ENCODE measurements at places on chromosomes 3 and 15. TPM values are rescaled to one million over a fixed set of nuclear protein-coding genes. Genes with fewer than 3 reads are reported as not detected.

Gene LMAN1L
- not detected for total RNA-seq

- no peak for DNase-seq
These were observed 7.5 kb downstream of the XIRP1 start for GRCh38 chr3:39184968-39185285.

DNA sequence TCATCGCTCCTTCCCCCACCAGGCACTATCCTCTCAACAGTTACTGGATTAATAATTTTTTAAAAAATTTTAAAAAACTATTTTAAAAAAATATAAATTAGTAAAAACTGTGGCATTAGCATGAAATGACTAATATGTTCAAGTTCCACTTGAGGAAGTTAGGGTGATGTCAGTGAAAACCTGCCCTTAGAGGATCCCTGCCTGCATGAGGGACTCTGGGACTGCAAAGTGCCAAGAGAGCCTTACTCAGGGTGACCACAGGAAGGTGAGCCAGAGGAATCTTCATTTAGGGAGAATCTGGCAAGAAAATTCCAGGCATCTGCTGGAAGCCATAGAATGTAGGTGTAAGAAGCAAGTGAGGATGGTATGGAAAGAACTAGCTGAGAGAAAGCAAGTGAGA lies 157.7 kb upstream of the BCL6 start:
- DNase-seq, result no peak

Gene CD276
- 47.0 TPM for total RNA-seq

Gene ZNF860
- 0.89 TPM for total RNA-seq

Gene ZNF80
- not detected for total RNA-seq

Gene CYP8B1
- total RNA-seq, result not detected

Gene RAB6B
- 9.5 TPM for total RNA-seq

Gene ACTRT3
- 2.3 TPM for total RNA-seq

GRCh38 chr15:78007964-78008886 lies 69.3 kb downstream of the TBC1D2B start:
- peak; percentile 86 for DNase-seq

Gene FOXB1
- not detected for total RNA-seq

GRCh38 chr3:153752405-153753027 lies 368.7 kb upstream of the ARHGEF26 start:
- no peak for DNase-seq

DNA sequence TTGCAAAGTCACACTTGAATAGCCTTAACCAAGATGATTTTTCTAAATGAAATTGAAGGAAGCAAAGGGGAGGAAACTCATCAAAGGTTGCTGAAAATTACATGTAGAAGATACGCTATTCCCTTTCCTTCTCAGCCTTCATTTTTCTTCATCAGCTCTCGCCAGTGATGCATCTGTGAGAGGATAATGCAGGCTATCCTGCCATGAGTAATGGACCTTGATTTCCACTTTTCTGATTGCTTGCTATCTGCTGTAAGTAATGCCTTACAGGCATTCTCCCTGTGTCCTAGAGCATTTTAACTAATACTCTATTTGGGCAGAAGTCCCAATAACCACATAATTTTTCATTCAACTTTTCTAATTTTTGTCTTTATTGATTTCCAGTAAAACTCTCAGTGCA lies 162.6 kb downstream of the BBX start:
- no peak for DNase-seq

DNA sequence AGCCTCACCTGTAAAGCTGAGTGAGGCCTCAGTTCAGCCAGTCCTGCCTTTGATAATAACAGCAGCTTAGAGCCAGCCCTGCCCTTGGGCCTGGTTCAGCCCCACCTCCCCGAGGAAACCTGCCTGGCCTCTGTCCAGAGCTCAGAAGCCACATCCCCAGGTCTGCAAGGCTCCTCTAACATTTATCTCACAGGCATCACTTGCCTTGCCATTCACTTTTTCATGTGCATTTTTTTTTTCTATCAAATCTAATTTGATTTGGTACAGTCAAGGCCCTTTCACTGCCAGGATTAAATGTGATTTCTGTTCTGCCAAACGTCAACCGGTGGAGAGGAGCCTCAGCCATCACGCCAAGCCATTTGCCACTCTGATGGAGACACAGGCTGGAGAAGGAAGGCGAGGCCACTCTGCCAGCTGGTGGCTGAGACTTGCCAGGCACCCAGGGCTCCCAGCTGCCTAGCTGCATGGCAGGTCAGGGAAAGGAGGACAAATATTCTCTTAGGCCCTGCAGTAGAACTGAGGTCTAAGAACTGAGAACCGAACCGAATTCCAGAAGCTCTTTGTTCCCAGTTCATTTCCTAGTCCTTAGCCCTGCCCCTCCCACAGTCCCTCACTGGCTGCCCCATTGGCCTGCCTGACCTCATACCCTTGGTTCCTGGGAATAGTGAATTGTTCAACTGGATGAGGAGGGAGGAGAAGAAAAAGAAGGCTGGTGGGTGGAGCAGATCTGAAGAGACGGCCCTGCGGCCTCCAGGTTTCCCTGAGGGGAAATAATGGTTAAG lies 76.4 kb downstream of the SPSB4 start:
- no peak for DNase-seq

Gene MED12L
- 4.8 TPM for total RNA-seq

Gene TCTA
- total RNA-seq, result 28.5 TPM

Gene SCN11A
- total RNA-seq, result 0.71 TPM

- DNase-seq, result no peak
These were observed 89.2 kb downstream of the TAMM41 start for GRCh38 chr3:11757441-11757875.

DNA sequence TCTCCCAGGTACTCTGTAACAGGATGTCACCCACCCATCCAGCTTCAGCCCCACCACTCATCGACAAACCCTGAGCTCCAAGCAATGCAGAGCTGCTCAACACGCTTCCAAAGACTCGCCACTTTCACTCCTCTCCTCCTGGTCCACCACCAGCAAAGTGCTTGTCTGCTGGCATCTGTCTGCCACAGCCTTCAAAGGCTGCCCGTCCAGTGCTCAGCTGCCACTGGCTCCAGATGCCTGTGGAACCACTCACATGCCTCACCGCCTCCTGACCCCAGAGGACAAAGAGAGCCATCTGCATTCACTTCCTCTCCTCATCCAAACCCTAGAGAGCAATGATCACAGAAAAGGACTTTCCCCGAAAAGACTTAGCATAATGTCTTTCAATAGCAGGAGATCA lies 109.5 kb upstream of the OCA2 start:
- DNase-seq, result no peak

GRCh38 chr3:112627919-112628466 lies 12.9 kb downstream of the CCDC80 start:
- no peak for DNase-seq

Gene ADGRG7
- total RNA-seq, result not detected

Gene CHDH
- 7.3 TPM for total RNA-seq

- no peak for DNase-seq
These were observed 19.5 kb upstream of the C3orf70 start for GRCh38 chr3:185172086-185173049.

DNA sequence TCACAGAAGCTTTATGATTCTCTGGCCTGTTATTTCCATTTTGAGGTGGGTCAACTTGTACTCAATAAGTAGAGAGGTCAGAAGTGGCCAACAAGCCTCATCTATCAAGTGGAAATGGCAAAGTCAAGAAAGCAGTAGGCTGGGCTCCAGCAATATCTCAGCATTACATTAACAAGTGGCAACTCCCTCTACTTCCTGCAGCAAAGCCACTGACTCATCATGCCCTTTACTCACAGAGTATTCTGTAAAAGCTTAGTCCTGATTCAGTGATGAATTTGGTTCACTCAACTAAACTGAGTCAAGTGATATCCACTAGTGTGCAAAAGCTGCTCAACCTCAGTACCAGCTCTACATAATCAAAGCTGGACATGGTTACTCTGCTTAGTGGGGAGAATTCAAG lies 954.6 kb downstream of the EPHA3 start:
- no peak for DNase-seq

DNA sequence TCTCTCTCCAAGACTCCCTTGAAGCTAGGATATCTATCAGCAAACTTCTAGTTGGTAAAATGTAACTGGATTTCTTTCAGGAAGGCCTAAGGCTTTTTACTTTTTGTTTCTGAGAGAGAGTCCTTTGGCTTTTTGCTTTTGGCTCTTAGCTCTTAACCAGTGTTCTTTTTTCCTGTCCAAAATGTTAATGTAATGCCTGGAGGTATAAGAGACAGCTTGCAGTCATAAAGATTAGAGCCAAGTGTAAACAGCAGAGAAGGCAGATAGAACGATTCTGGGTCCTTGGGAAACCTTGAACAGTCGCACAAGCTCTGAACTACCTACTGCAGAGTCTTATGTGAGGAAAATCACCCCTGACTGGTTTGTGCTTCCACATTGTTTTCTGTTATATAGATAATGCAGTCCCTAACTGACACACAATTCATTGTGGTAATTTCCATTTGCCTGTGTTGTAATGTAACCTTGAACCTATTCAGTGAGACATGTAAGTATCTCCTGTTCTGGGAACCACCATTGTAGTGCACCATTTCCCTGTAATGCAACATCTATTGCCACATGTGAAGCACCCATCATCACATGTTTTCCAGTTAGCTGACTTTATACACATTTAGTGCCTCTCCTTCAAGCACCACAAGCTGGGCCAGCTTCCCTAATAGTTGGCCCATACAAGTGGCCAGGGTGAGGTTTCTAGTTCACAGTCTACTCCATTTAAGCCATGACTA lies 1311.9 kb downstream of the ROBO1 start:
- no peak for DNase-seq
